ENCODE measurements at places on chromosomes 7 and 10.

- no peak for DNase-seq
These were observed 96.3 kb upstream of the PDCD4 start for GRCh38 chr10:110775406-110775805.

DNA sequence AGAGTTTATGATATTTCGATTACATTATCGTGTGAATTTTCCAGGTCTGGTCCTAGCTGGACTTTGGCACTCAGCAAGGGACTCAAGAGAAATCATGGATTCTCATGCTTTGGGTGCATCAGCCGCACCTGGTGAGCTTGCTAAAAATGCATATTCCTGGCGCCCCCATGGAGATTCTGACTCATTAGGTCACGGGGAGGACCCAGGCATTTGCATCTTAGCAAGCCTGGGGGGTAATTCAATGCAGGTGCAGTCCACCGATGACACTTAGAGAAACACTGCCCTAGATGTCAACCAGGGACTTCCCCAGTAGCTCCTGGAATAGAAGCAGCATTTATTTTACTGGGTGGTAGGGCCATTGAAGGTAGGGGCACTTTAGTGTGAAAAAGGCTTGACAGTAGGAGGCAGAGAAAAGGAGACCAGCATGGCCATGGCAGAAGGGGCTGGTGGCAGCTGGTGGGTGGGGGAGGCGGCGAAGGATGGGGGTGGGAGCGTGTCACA is 29.9 kb upstream of the PDCD4 start:
- no peak for DNase-seq

DNA sequence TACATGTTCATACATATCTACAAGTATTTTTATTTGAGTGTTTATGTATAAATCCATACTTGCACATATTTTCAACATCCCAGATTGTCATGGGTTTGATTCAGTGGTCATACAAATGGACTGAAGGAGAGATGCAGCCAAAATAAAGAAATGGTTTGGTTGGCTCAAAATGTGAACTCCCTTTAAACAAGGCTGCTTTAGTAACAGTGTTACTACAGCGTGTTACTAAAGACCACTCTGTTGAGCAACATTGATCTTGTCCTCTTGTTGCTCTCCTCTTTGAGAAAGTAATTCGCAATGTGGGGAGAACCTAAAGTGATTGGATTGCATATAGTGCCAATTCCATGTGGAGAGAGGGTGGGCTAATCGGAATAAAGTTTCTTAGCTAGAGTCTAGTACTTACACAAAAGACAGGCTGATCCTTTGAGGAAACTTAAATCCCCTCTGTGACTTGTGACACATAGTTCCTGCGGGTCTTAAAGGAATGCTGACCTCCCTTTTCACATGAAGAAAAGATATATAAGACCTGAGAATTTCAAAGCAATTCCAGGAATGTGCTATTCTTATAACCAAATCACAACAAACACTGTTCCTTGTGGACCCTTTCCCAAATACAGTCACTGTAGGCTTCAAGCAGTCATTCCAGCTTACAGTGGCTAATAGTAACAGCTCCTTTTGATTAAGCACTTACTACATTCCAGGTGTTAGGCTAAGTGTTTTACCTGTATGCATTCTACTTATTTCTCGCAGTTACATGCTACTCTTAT is 144.3 kb downstream of the FZD1 start:
- no peak for DNase-seq

- DNase-seq = no peak
These were observed 66.3 kb upstream of the FRMD4A start for GRCh38 chr10:14397066-14397465.

DNA sequence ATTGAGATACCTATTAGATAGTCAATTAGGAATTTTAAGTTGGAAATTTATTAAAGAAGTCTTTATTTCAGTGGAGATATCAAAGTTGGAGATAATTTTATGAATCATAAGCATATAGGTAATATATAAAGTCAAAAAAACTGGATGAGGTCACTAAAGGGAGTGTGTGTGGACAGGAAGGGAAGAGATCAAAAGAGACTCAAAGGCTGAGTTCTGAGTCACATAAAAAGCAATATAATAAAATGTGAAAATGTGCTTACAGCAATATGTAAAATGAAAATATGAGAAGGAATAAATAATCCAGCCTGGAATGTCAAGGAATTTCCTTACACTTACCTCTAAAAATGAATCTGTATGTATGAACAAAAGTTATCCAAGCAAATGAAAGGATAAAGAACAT is 583.3 kb upstream of the SORCS1 start:
- no peak for DNase-seq

DNA sequence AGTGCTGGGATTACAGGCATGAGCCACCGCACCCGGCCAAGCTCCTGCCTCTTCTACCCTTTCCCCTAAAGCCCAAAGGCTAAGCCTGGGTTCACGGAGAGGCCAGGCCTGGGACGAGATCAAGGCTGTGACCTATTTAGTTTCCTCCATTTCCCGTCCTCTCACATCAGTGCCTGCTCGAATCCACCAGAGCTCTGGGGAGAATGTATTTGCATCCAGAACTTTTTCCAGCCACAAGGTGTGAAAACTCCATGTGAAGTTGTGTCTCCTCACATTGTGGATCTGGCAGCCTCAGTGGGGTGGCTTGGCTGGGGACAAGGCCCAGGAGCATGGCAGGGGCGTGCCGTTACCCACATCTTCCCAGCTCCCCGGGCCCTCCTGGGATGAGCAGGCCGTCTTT is 38.0 kb downstream of the SMKR1 start:
- DNase-seq = no peak

DNA sequence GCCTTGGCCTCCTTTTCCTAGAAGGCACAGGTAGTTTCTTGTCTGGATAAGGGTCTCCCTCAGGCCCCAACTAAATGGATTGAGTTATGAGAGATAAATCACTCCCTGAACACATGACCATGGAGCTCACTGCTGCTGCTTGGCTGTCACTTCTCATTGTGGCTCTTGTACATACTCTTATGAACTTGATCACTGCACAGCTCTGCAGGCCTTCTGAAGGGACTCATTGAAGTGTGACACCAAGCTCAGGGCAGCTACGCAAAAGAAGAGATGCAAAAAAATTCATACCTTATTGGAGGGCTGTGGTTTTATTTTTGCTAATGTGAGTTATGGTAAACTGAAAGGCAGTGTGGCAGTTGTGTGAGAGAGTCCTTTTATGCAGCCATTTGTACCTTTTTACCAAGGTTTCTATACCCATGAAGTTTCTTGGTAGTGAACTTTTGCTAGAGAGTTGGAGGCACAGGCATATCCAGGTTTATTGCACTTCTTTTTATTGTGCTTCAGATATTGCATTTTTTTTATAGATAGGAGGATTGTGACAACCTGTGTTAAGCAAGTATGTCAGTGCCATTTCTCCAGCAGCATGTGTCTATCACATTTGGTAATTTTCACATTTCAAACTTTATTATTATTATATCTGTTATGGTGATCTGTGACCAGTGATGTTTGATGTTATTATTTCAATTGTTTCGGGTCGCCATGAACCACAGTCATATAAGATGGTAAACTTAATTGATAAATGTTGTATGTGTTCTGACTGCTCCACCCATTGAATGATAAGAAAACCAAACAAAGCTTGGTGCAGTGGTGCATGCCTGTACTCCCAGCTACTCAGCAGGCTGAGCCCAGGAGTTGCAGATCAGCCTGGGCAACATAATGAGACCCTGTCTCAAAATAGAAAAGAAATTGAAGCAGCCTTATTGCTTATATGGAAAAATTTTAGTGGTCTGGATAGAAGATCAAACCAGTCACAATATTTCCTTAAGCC is 100.6 kb downstream of the LRRC4 start:
- DNase-seq = no peak

- DNase-seq = no peak
These were observed 25.4 kb upstream of the EXOC6 start for GRCh38 chr10:92822964-92823363.

DNA sequence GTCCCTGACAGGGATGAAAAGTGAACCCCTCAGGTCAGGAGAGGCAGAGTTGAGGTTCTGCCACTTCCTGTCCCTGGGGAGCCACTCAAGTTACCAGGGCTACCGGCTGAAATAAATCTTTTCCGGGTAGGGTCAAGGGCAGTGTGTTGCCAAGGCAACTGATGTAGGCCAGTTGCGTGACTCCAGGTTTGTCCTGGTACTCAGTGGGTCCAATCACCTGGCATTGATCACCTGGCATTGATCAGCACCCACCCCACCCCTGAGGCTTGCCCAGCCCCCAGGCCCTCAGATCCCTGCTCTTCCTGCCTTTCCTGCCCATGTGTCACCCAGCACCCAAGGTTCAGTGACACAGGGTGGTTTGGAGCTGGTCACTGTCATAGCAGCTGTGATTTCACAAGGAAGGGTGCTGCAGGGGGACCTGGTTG is 5.9 kb downstream of the SAP25 start:
- DNase-seq = no peak

DNA sequence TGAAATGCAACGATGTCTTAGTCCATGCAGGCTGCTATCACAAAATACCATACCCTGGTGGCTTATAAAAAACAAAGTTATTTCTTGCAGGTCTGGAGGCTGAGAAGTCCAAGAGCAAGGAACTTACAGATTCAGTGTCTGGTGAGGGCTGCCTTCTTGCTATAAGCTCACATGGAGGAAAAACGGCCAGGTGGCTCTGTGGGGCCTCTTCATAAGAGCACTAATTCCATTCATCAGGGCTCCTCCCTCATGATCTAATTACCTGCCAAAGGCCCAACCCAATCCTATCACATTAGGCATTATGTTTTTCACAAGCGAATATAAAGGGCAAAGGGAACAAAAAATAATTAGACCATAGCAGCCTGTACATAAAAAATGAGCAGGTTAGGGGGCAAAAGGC is 35.4 kb downstream of the PAPSS2 start:
- DNase-seq = no peak

- DNase-seq = no peak
These were observed 21.5 kb downstream of the ADAMTS14 start for GRCh38 chr10:70693619-70694335.

GRCh38 chr7:42627101-42627500 is 284.8 kb downstream of the C7orf25 start:
- no peak for DNase-seq

DNA sequence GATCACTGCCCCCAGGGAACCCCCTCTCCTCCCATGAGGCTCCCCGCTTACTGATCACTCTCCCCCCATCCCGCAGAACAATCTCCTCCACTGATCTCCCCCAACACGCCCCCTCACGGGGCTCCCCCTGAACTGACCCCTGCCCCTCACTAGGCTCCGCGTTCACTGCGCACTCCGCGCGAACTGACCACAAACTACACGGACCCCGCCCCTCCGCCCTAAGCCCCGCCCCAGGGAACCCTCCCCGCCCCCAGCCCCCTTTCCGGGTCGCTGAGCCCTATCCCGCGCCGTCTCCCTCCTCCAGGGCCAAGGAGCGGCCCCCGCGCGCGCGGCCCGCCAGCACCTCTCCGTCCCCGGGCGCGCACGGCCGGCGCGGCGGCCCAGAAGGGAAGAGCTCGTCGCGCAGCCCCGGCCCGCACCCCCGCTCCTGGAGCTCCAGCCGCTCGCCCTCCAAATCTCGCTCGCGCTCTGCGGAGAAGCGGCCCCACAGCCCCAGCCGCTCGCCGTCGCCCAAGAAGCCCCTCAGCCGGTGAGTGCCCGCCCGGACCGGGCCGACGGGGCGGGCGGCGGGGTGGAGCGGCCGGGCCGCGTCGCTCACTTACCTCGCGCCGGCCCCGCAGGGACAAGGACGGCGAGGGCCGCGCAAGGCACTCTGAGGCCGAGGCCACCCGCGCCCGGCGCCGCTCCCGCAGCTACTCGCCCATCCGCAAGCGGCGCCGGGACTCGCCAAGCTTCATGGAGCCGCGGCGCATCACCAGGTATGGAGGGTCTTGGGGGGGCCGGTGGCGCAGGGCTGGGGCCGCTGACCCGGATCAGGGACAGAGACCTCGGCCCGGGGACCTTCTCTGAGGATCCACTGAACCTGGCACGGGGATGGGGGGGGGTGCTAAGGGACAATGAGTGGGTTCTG is 19.9 kb upstream of the HSPB1 start:
- no peak for DNase-seq

DNA sequence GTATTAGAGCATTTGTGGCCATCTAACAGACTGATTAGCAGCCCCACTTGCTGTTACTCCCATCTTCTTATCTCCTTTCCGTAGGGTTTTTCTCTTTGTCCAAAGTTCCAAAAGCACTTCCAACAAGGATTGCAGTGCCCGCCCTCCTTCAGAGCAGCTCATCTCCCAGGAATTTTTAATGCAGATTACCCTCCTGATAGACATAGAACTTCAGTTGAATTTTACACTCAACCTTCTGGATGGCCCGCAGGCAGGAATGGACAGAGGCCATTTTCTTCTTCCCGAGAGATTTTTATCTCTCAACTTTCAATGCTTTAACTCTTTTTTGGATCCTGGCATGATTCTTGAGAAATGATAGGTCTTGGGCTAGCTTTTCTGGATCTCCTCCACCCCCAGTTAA is 23.3 kb downstream of the PRKG1 start:
- no peak for DNase-seq

GRCh38 chr7:74501298-74501697 is 47.6 kb downstream of the GTF2IRD1 start:
- no peak for DNase-seq

DNA sequence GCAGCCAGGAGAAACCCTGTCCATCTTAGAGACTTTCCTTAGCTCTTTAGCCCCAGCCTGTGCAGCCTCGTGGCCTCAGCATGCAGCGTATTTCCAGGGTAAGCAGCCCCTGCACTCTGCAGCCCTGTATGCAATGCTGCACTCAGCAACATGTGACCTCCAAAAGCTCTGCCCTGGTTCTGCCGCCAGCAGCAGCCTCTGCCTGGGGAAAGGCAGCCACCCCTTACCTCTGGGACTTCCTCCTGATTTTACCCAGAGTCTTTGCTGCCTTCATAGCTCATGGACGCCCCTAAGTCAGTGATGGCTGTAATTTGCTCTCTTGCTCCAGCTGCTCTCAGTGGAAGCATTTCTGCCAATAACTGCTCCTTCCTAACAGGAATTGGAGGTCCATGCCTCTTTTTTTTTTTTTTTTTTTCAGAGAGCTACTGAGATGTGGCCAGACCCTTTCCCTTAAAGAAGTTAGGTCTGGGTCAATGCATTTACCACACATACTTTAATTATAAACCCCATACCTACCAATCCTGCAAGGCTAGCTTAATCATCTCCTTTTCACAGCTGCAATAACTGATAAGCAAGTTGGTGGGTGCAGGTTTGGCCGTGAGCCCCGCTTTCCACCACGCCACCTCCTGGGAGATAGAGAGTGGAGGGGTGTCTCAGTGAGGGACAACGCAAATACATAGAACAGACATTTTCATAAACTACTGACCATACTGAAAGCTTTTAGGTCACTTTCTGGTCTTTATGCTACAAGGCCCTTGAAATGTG is 71.7 kb downstream of the RAMP3 start:
- no peak for DNase-seq

DNA sequence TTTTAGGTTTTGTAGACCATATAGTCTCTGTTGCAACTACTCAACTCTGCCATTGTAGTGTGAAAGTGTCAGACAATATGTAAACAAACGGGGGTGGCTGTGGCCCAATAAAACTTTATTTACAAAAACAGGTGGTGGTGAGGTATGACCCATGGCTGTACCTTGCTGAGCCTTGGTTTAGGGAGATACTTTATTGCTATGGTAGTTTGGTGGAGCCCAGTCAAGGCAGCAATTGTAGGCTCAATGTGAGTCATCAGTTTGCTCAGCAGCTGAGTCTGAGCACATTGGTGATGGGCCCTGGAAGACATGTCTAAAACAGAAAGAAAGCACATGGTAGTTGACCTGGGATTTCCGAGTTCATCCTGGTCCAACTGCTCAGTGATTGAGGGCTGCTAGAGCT is 242.5 kb downstream of the REEP3 start:
- no peak for DNase-seq

- no peak for DNase-seq
These were observed 169.5 kb upstream of the SVIL start for GRCh38 chr10:29804025-29804852.

- peak; percentile 47 for DNase-seq
These were observed 190.9 kb downstream of the RNLS start for GRCh38 chr10:88392222-88392621.
